T-cell (primary cell): ENCODE measurements at places on chromosomes 1 and 21. TPM values are rescaled to one million over a fixed set of nuclear protein-coding genes. Genes with fewer than 3 reads are reported as not detected.

Gene KCNJ15
- 0.09 TPM for total RNA-seq

Gene RNU1-3
- 2,148 TPM for total RNA-seq

Gene KRTAP10-11
- total RNA-seq: not detected

Gene COQ8A
- total RNA-seq: 39.7 TPM

Gene EVA1C
- 13.9 TPM for total RNA-seq

Gene SH2D5
- total RNA-seq: 0.13 TPM

Gene CD5L
- not detected for total RNA-seq

Gene ZFP69B
- 3.1 TPM for total RNA-seq

Gene HAO2
- not detected for total RNA-seq

Gene CELA3B
- total RNA-seq: not detected

Gene SLC5A9
- total RNA-seq: not detected

Gene GPR52
- 2.6 TPM for total RNA-seq

Gene OPTC
- not detected for total RNA-seq

Gene NID1
- total RNA-seq: 0.38 TPM

Gene ITLN2
- total RNA-seq: not detected

Gene GBP5
- 116 TPM for total RNA-seq

Gene SLFNL1
- 0.25 TPM for total RNA-seq

Gene AMY2A
- total RNA-seq: 0.98 TPM

Gene SLC35F3
- 2.0 TPM for total RNA-seq
